Endothelial cell (in vitro differentiated cells): ENCODE measurements at places on chromosomes 6 and 20.

- no peaks in the 10 kb centered on the region for H3K4me1 ChIP-seq
- no peak overlapping the region for H3K27ac ChIP-seq
- H3K27me3 ChIP-seq: no peaks in the 10 kb centered on the region
- DNase-seq: no peak
- no peak overlapping the region for H3K4me3 ChIP-seq
Measured at GRCh38 chr6:159090530-159091480, 46.0 kb upstream of the TAGAP start.

GRCh38 chr6:1991332-1991878 is 254.0 kb downstream of the GMDS start:
- H3K27ac ChIP-seq: no peak overlapping the region
- H3K36me3 ChIP-seq: peaks cover 4% of the 10 kb centered on the region
- H3K27me3 ChIP-seq: peaks cover 1% of the 10 kb centered on the region
- DNase-seq: no peak
- H3K4me1 ChIP-seq: peaks cover 10% of the 10 kb centered on the region
- H3K4me3 ChIP-seq: no peak overlapping the region

DNA sequence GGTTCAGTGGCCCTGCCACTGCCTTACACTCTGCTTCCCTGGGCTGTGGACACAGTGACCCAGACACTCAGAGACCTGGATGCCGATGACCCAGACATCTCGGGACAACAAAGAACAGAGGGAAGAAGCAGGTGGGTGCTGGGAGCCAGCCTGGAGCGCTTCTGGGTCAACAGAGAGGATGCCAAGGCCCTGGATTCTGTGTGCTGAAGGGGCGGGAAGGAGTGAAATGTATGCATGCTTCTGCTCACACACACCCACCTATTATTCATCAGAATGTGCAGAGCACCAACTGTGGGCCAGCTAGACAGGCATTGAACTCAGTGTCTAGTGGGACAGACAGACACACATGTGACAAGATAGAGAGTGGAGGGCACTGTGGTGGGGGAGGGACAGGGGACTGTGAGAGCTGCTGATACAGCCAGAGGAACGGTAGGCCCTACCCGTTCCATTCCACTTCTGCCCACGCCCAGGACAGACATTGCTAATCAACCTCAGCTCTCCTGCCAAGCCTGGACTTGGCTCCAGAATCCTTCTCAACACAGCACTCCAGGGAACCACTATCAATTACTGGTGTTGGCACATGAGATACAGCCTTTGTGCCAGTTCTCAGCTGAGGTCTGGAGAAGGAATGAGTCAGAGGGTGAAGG is 20.2 kb downstream of the KCNK15 start:
- no peak overlapping the region for H3K27ac ChIP-seq
- H3K4me3 ChIP-seq: no peak overlapping the region
- H3K36me3 ChIP-seq: no peaks in the 10 kb centered on the region
- no peak for DNase-seq
- H3K27me3 ChIP-seq: peaks cover 6% of the 10 kb centered on the region
- peaks cover 3% of the 10 kb centered on the region for H3K4me1 ChIP-seq

- no peak overlapping the region for H3K4me3 ChIP-seq
- H3K36me3 ChIP-seq: no peaks in the 10 kb centered on the region
Measured at GRCh38 chr6:29376003-29376402, 912 bp upstream of the OR12D3 start.

DNA sequence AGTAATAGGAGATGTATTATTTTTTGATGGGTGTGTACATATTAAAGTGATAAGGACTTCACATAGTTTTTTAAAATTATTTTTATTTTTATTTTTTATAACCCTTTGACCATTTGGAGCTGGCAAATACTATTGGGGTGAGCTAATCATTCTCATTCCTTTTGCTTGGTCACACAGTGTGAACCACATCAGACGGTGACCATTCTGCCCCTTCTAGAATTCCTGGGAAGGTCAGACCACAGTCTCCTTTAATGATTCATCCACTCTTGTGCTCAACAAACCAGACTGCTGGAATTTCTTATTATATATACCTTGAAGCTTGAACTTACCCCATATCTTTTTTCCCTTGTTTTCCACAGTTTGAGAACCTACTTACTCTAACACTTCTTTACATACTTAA is 23.9 kb upstream of the PRL start:
- no peaks in the 10 kb centered on the region for H3K27me3 ChIP-seq
- no peaks in the 10 kb centered on the region for H3K36me3 ChIP-seq
- no peak overlapping the region for H3K27ac ChIP-seq
- no peak for DNase-seq
- H3K4me3 ChIP-seq: no peak overlapping the region
- H3K4me1 ChIP-seq: peaks cover 10% of the 10 kb centered on the region
